ENCODE measurements at places on chromosomes 7 and 10. TPM values are rescaled to one million over a fixed set of nuclear protein-coding genes. Genes with fewer than 3 reads are reported as not detected.
A peak's percentile ranks its signal among the peaks of the same experiment; 100 is the strongest.

DNA sequence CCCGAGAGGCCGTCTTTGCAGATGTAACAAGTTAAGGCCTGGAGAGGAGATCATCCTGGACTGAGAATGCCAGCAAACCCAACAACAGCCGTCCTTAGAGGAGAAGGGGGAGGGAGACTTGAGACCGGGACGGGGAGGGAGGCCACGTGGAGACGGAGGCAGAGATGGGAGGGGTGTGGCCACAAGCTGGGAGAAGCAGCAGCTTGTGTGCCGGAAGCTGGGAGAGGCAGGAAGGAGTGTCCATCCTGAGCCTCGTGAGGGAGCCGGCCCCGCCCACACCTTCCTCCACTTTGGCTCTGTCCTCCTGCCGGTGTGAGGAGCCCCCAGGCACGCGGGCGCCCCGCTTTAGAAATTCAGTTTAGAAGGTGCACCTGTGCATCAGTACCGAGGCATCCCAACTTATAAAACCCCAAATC is 95.7 kb downstream of the DNAJB6 start:
- peak; percentile 63 for DNase-seq
- peaks cover 5% of the 10 kb centered on the region for H3K4me1 ChIP-seq
- H3K36me3 ChIP-seq, result no peaks in the 10 kb centered on the region
- no peaks in the 10 kb centered on the region for H3K27me3 ChIP-seq

- peaks cover 19% of the 10 kb centered on the region for H3K27me3 ChIP-seq
- no peak overlapping the region for H3K4me3 ChIP-seq
- no peak overlapping the region for H3K27ac ChIP-seq
- H3K4me1 ChIP-seq, result no peaks in the 10 kb centered on the region
Measured at GRCh38 chr10:11450427-11450826, 161.0 kb downstream of the USP6NL start.

- no peak for DNase-seq
- H3K4me3 ChIP-seq, result no peak overlapping the region
- H3K27me3 ChIP-seq, result no peaks in the 10 kb centered on the region
- no peaks in the 10 kb centered on the region for H3K36me3 ChIP-seq
- H3K27ac ChIP-seq, result no peak overlapping the region
- H3K4me1 ChIP-seq, result no peaks in the 10 kb centered on the region
Measured at GRCh38 chr10:67807855-67808456, 30.0 kb downstream of the DNAJC12 start.

Gene DNAH11
- 3.4 TPM for total RNA-seq

GRCh38 chr10:122656741-122657140 is 42.9 kb downstream of the C10orf120 start:
- peaks cover 11% of the 10 kb centered on the region for H3K4me1 ChIP-seq
- peak overlapping the region; percentile 59 for H3K27ac ChIP-seq
- no peaks in the 10 kb centered on the region for H3K36me3 ChIP-seq
- DNase-seq, result peak; percentile 54
- H3K4me3 ChIP-seq, result no peak overlapping the region
- H3K27me3 ChIP-seq, result peaks cover 11% of the 10 kb centered on the region

DNA sequence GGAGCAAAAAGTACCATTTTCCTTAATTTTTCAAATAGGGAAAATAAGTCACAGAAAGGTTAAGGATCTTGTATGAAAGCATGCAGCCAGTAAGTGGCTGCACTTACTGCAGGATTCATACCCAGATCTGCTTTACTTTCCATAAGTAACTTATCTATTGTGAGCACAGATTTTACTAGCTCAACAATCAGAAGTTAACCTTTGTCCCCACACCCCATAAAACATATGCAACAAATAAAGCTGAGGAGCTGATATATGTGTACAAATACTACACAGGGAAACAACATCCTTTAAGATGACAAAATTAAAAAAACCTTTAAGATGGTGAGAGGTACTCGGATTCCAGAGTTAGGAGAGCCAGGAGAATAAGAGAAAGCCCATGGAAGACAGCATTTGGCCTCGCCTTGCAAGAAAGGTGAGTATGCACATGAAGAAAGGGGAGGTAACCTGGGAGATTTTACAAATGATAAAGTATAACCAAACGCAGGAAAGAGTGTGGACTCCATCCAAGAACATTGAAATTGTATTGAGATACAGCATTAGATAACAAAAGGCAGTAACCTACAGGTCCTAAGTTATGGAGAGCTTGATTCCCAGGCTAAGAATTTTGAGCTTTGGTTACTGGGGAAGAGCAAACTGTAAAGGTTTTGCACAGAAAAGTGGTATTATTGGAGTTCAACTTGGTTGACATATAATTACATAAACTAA is 87.1 kb downstream of the ITGB8 start:
- no peak overlapping the region for H3K4me3 ChIP-seq
- no peaks in the 10 kb centered on the region for H3K27me3 ChIP-seq
- no peaks in the 10 kb centered on the region for H3K4me1 ChIP-seq
- H3K27ac ChIP-seq, result no peak overlapping the region
- no peaks in the 10 kb centered on the region for H3K36me3 ChIP-seq
- no peak for DNase-seq

Gene NANOS1
- total RNA-seq, result 2.9 TPM

DNA sequence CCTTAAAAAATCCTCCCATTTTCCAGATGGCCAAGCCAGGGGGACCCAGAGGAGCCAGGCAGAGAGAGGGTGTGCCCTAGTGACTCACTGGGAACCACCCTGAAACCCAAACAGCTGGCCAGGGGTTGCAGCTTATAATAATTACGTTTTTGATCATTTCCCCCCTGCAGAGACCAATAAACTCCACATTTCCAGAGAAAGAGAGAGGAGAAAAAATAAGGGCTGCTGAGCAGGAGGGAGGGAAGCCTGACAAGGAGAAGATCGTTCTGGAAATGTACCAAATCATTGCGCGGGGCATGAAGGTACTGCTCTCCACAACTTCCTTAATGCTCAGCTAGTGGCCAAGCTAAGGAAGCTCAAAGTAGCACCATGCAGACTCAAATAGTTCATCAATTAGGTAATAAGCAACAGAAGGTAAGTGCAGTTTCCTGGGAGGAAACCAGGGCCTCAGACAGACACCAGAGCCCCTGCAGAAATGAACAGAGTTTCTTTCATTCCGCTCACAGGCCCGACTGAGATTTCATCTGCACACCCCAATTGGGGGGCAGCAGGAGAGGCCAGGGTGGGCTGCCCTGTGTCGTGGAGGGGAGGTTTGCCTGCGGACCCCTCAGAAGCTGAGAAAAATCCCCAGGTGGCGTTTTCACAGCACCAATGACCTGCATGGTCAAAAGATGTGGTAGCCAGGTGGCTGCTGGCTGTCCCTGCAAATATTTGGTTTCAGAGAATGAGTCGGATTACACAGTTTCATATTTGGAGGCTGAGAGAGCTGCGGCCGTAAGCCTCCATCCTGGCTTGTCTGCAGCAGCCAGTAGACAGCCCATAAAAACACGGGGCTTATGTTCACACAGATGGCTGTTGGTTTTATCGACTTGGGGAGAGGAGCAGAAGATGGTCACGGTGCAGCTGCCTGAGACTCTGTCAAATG is 153.2 kb upstream of the LYZL2 start:
- DNase-seq, result no peak
- H3K27me3 ChIP-seq, result no peaks in the 10 kb centered on the region
- no peak overlapping the region for H3K27ac ChIP-seq
- H3K4me1 ChIP-seq, result peaks cover 14% of the 10 kb centered on the region

- peaks cover 31% of the 10 kb centered on the region for H3K27me3 ChIP-seq
- DNase-seq, result no peak
- no peak overlapping the region for H3K4me3 ChIP-seq
- no peaks in the 10 kb centered on the region for H3K36me3 ChIP-seq
- no peak overlapping the region for H3K27ac ChIP-seq
Measured at GRCh38 chr10:49678827-49679479, 498 bp upstream of the C10orf53 start.

Gene HPS1
- total RNA-seq, result 77.7 TPM

DNA sequence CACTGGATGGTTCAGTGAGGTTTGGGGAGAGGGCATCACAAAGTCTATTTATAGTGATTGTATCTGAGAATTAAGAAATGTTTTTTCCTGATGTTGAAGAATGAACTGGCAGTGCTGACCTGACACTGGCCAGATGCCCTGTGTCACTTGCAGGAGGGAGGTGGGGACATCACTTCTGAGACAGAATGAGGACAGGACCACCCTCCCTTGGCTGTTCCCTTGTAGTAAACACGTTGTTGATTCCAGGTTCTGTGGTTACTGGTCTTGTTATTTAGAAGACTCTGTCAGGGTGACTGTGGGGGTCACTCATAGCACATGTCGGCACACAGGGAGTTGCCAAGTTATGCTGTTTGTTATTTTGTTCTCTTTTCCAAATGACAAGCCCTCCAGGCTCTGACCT is 126.4 kb downstream of the ADCY1 start:
- DNase-seq, result peak; percentile 55
- H3K36me3 ChIP-seq, result no peaks in the 10 kb centered on the region

DNA sequence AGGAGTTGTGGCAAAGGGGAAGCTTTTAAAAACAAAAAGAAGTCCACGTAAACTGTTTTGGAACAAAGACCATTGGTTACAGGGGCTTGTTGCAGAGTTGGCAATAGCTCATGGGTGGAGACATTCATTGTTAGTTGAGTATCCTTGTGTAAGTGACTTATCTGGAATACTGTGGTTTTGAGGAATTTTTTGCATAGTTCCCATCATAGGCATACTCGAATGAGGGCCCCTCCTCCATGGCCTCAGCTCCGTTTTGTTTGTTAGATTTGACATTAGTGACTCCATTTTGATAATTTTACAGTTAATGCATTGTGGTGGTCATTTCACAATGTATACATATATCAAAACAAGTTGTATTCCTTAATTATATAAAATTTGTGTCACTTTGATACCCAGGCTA is 12.8 kb upstream of the SMKR1 start:
- no peak for DNase-seq
- H3K36me3 ChIP-seq, result no peaks in the 10 kb centered on the region
- H3K4me3 ChIP-seq, result no peak overlapping the region
- no peaks in the 10 kb centered on the region for H3K4me1 ChIP-seq

DNA sequence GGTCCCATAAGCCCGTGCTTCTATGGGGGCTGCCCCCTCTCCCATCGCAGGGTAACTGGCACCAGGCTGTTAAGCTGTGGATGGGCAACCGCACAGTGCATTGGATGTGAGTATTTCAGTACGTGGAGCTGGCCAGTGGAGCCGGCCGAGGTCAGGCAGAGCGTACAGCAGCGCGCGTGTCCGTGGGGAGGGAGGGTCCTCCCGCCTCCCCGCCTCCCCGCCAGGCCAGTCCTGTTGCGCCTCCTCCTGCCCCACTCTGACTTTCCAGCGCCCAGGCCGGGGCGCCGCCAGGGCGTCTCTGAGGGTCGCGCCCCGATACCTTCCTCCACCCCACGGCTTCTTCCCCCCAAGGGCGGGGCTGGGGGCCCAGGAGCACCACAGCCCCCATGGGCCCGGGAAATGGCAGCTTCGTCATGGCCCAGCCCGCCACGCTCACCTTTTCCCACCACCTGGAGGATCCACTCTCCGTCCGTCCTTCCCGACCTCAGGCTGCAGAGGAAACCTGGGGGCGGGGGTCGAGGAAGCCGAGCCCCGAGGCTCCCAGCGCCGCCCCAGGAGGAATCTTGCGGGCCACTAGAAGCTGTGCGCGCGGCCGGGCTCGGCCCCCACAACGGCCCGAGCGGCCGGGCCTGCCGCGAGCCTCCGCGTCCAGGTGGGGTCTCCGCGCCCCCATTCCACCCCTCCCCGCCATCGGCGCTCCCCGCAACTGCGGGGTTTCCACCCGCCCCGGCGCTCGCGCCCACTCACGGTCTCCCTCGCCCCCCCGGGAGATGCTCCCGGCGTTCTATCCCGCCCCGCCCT is 831 bp upstream of the PFKP start:
- DNase-seq, result no peak
- H3K36me3 ChIP-seq, result no peaks in the 10 kb centered on the region
- H3K4me1 ChIP-seq, result no peaks in the 10 kb centered on the region
- H3K27ac ChIP-seq, result no peak overlapping the region
- H3K4me3 ChIP-seq, result peak overlapping the region; percentile 59

DNA sequence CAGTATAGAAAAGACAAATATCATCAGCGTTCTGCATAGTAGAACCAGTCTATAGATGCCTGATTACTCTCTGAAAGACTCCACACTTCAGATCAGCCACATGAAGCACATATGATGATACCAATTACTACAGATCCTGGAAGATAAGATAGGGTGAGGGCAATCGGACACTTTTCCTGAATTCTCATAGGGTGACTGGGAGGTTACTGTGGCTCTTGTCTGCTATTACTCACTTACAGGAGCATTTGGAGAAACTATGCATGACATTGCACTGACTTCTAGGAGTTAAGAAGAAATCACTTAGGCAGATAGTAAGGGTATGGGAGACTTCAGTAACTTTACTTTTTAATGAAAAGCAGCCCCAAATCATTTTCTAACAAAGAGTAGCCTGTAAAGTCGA is 1140.9 kb downstream of the XPNPEP1 start:
- H3K27ac ChIP-seq, result no peak overlapping the region
- H3K27me3 ChIP-seq, result no peaks in the 10 kb centered on the region
- no peak overlapping the region for H3K4me3 ChIP-seq
- DNase-seq, result no peak
- no peaks in the 10 kb centered on the region for H3K4me1 ChIP-seq
- H3K36me3 ChIP-seq, result no peaks in the 10 kb centered on the region

- no peaks in the 10 kb centered on the region for H3K36me3 ChIP-seq
- H3K4me3 ChIP-seq, result no peak overlapping the region
- H3K27me3 ChIP-seq, result no peaks in the 10 kb centered on the region
- no peaks in the 10 kb centered on the region for H3K4me1 ChIP-seq
Measured at GRCh38 chr10:31650010-31650409, 278.6 kb downstream of the ARHGAP12 start.

DNA sequence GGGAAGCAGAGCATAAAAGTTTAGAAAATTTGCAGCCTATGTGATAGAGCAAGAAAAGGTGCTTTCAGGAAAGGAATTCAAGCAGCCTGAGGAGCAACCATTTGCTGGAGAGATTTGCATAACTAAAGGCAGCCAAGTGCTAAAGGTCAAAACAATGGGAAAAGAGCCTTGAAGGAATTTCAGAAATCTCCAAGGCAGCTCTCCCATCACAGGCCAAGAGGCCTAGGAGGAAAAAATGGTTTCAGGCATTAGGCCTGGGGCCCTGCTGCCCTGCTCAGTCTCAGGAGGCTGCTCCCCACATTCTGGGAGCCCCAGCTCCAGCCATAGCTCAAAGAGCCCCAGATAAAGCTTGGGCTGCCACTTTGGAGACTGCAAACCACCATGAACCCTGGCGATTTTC is 95.9 kb upstream of the UNC5B start:
- H3K4me3 ChIP-seq, result no peak overlapping the region
- no peak overlapping the region for H3K27ac ChIP-seq
- no peak for DNase-seq
- no peaks in the 10 kb centered on the region for H3K27me3 ChIP-seq

Gene SFMBT2
- total RNA-seq, result 16.1 TPM

- no peak for DNase-seq
- H3K27ac ChIP-seq, result no peak overlapping the region
- H3K4me3 ChIP-seq, result no peak overlapping the region
- no peaks in the 10 kb centered on the region for H3K27me3 ChIP-seq
Measured at GRCh38 chr7:108517951-108518350, 8.0 kb downstream of the PNPLA8 start.

Gene ST8SIA6
- 13.9 TPM for total RNA-seq

DNA sequence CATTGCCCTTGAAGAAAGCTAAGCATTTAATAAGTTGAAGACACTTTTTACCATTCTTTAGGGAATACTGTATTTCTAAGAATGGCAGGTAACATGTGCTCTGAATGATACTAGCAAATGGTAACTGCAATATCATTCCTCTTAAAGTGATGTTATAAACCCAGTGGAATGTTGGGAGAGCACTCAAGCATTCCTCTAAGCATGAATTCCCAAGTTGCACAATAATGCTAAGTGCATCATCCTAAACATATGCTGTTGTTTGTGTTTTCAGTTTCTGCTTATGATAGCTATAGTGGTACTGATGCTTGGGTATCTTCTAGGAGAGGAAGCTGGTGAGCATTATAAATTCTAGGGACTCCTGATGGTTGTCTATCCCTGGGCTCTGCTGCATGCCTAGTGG is 673.9 kb downstream of the PHTF2 start:
- H3K4me1 ChIP-seq, result no peaks in the 10 kb centered on the region
- H3K27ac ChIP-seq, result no peak overlapping the region
- no peak overlapping the region for H3K4me3 ChIP-seq
- H3K27me3 ChIP-seq, result no peaks in the 10 kb centered on the region
- no peaks in the 10 kb centered on the region for H3K36me3 ChIP-seq
